Breast epithelium (tissue), 4 donors: ENCODE measurements at places on chromosomes 13 and 19. TPM values are rescaled to one million over a fixed set of nuclear protein-coding genes. Genes with fewer than 3 reads are reported as not detected.

GRCh38 chr19:35363711-35364425, 5.6 kb downstream of the FFAR3 start:
- no peak overlapping the region for H3K27ac ChIP-seq
- DNase-seq = peak; percentile 37
- H3K4me3 ChIP-seq = no peak overlapping the region
- no peaks in the 10 kb centered on the region for H3K4me1 ChIP-seq
- H3K27me3 ChIP-seq = peaks cover 3% of the 10 kb centered on the region

GRCh38 chr19:29787281-29787680, 24.5 kb upstream of the CCNE1 start:
- H3K27ac ChIP-seq = no peak overlapping the region
- DNase-seq = no peak
- no peaks in the 10 kb centered on the region for H3K36me3 ChIP-seq

GRCh38 chr19:33667141-33667650, 45.4 kb downstream of the CHST8 start:
- peaks cover 13% of the 10 kb centered on the region for H3K27me3 ChIP-seq
- no peak overlapping the region for H3K4me3 ChIP-seq
- H3K36me3 ChIP-seq = no peaks in the 10 kb centered on the region
- DNase-seq = no peak
- H3K27ac ChIP-seq = no peak overlapping the region

CCDC70 gene
- total RNA-seq = not detected

GRCh38 chr19:1102407-1103131, 1.2 kb upstream of the GPX4 start:
- no peaks in the 10 kb centered on the region for H3K27me3 ChIP-seq
- peak overlapping the region; percentile 97 for H3K27ac ChIP-seq
- H3K4me1 ChIP-seq = peaks cover 27% of the 10 kb centered on the region
- DNase-seq = peak; percentile 93
